Kidney (tissue), 22 donors: ENCODE measurements at places on chromosomes 3 and 15.

GRCh38 chr15:30919877-30920550, 16.3 kb downstream of the FAN1 start:
- DNase-seq, result no peak

DNA sequence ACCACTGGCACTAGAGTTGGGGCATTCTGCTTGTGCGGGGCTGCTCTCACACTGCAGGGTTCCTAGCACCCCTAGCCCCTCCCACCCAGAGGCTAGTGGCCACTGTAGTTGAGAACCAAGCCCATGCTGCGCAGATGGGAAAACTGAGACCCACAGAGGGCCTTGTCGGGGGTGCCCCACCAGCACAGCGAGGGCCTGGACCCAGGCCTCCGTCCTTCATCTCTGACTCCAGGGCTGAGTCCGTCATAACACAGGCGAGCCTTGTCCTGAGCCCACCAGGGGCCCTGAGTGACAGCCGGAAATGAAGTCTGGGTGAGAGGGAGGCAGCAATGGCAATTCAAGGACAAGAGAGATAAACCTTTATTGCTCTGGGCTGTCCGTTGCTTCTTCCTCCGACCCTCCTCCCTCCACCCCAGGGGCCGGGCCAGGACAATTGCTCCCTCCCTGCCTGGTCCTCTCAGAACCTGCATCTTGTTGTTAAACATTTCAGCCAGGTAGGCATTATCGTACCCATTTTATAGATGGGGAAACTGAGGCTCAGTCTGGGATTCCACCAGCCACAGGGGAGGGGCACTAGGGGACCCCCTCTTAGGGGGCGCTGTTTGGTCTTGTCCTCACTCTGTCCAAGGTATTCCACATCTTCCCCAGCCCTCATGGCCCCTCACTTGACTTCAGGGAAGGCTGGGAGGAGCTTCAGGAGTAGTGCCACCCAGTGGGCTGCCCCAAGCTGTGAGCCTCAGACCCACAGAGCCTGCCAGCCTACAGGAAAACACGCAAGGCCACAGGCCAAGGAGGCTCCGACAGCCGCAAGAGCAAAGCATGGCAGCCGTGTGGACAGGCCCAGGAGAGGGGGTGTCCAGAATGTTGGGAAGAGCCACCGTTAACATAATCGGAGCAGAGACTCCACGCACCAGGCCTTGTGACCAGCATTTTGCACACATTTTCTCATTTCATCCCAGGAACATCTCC, 4.4 kb upstream of the GRIP2 start:
- no peak for DNase-seq

DNA sequence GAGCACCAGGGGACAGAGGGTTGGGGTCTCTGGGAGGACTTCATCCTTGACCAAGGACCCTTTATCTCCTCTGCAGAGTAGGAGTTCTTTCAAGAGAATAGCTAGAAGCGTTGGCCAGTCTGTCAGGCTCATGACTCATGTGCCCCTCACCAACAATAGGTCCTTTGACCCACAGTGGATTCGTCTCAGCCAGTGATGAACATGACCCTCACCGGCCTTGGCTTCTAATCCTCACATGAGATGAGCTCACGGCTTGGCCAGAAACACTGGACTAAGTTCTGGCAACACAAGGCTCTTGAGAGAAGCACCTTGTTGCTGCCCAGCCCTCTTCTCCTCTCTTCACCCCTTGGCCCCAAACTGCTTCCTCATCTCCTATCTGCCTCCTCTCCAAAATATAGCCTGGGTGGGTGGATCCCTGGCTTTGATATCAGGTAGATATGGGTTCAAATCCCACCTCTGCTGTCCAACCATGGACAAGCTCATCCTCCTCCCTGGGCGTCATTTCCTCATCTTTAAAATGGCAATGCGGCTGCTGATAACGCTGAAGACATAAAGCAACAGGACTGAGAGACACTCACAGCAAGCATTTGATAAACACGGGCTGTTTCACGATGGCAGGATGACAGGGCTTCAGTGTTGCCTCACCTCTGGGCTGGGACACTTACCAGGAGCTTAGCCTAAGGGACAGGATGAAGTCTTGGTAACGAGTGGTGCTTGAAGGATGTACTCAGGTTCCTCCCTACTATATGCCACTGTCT, 446.7 kb upstream of the PROK2 start:
- DNase-seq, result no peak

- DNase-seq, result no peak
Observed at GRCh38 chr3:34777386-34777785, 861.9 kb upstream of the ARPP21 start.

GRCh38 chr15:55270291-55270690, 19.3 kb downstream of the RAB27A start:
- DNase-seq, result no peak

- no peak for DNase-seq
Observed at GRCh38 chr15:100019601-100020000, 286.4 kb upstream of the LYSMD4 start.

- DNase-seq, result no peak
Observed at GRCh38 chr3:45929042-45929679, 14.1 kb upstream of the CXCR6 start.

GRCh38 chr3:52774901-52775864, 2.2 kb upstream of the ITIH1 start:
- DNase-seq, result no peak

DNA sequence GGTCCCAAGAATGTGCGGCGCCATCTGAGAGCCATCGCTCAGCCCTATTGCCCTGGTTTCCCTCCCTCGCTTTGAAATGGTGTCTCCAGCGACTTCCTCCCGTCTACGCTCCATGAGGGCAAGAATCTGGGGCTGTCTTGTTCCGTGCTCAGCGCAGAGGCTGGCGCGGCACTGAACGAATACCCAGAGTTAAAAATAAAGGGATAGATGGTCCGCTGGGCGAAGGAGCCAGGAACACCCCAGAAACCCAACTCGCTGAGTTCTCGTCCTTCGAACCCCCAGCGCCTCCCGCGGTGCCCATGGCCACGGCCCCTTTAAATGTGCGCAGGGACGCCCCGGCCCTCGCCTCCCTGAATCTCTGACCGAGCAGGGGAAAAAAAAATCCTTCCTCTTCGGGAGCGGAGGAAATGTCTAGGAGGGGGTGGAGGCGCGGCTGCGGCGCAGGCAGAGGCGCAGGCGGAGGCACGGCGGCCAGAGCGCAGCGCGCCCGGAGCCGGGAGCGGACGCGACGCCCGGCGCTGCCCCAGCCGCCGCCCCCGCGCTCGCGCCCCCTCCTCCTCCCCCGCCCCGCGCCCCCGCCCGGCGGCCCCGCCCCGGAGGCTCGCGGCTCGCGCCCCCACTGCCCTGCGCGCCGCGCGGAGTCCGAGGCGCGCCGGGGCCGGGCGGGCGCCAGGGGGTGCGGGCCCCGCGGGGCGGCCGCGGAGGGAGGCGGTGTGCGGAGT, 8.5 kb upstream of the FGD5 start:
- DNase-seq, result peak; percentile 81

- DNase-seq, result no peak
Observed at GRCh38 chr15:66638377-66638776, 63.7 kb upstream of the SMAD6 start.

DNA sequence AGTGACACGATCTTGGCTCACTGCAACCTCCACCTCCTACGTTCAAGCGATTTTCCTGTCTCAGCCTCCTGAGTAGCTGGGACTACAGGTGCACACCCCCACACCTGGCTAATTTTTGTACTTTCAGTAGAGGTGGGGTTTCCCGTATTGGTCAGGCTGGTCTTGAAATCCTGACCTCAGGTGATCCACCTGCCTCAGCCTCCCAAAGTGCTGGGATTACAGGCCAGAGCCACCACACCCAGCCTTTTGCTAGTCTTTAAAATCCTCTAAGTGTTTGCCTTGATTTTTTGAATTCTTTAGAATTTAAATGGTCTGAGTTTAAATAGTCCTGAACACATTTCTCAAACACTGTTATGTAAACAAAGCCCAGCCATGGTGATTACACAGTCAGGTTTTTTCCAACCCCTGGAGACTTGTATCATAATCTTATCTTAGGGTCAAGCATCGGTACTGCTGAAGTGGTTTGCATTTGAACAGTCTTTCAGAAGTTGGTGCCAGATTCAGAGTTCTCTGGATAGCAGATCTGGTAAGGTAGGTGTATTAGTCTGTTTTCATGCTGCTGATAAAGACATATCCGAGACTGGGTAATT, 28.2 kb upstream of the PIAS1 start:
- DNase-seq, result no peak

DNA sequence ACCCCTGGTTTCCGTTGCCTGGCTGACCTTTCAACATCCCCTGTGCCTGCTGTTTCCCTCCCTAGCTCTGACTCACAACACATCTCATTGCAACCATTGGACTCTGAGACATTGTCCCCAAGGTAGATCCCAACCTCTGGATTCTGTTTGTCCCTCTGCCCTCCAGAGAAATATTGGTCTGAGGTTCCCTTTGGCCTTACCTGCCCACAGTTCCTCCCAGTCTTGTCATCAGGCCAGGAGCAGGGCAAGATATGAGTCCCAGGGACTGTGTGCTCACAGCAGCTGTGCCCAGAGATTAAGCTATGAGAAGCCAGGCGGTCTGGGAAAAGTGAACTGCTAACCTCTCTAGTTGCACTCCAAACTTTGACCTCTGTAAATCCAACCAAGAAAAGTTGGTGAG, 168.2 kb upstream of the NR2F2 start:
- DNase-seq, result no peak

DNA sequence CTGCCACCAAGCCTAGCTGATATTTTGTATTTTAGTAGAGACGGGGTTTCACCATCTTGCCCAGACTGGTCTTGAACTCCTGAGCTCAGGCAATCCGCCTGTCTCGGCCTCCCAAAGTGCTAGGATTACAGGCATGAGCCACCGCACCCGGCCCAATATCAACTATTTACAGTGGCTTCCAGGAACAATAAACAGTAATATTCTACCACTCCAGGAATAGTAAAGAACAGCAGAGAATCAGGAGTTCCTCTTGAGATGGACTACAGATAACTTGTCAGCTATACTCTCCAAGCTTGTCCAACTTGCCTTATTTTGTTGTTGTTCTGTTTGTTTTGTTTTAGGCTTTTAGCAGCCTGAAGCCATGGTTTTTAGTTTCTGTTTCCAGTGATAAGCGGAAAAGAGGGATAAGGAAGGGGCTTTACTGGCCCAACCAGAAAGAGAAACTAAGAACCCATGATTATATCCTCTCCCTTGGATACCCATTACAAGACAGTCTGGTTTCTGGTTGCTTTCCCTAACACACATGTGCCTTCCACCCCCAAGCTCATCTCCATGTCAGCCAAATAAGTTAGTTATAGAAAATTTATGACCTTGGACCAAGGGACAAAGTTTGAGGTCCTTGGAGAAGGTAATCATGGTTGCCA, 36.7 kb downstream of the ARHGEF3 start:
- no peak for DNase-seq
